ENCODE measurements at places on chromosomes 5 and 9. TPM values are rescaled to one million over a fixed set of nuclear protein-coding genes. Genes with fewer than 3 reads are reported as not detected.

DNA sequence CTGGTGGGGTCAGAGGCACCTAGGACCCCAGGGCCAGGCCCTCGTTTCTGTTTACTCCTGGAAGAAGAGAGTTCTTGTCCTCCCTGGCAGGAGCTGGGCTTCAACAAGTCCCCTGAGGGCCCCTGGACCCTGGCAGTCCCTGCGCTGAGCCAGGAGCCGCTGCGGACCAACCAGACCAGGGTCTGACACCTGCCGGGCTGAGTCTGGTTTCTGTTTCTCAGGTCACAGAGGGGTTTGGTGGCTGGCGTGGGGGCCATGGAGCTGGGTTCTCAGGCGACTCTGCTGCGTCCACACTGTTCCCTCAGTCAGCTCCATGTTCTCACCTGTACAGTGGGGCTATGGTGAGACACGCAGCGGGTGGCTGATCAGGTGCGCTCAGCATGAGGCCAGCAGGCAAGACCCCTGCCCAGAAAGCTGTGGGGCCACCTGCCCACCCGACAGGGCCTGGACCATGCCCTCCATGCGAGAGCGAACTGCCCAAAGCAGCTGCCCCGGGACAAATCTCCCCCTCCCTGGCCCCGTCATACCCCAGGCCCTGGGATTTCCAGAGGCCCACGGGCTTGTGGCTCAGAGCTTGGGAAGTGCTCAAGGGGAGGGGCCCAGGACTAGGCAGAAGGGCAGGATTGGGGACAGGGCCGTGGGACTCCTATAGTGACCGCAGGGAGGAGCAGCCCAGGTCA is 17.9 kb upstream of the NOTCH1 start:
- no peaks in the 10 kb centered on the region for H3K27me3 ChIP-seq
- no peak overlapping the region for H3K4me3 ChIP-seq
- H3K4me1 ChIP-seq: peaks cover 27% of the 10 kb centered on the region
- DNase-seq: no peak

DNA sequence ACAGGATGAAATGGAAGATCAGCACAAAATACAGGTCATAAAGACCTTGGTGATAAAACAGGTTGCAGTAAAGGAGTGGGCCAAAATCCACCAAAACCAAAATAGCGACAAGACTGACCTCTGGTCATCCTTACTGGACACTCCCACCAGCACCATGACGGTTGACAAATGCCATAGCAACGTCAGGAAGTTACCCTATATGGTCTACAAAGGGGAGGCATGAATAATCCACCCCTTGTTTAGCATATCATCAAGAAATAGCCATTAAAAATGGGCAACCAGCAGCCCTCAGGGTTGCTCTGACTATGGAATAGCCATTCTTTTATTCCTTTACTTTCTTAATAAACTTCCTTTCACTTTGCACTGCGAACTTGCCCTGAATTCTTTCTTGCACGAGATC is 6.0 kb upstream of the NDUFB6 start:
- no peaks in the 10 kb centered on the region for H3K36me3 ChIP-seq
- H3K27me3 ChIP-seq: no peaks in the 10 kb centered on the region
- no peak overlapping the region for H3K27ac ChIP-seq
- H3K4me1 ChIP-seq: no peaks in the 10 kb centered on the region

- no peaks in the 10 kb centered on the region for H3K4me1 ChIP-seq
- H3K4me3 ChIP-seq: no peak overlapping the region
- no peak overlapping the region for H3K27ac ChIP-seq
- H3K27me3 ChIP-seq: no peaks in the 10 kb centered on the region
- no peak for DNase-seq
- no peaks in the 10 kb centered on the region for H3K36me3 ChIP-seq
Measured at GRCh38 chr5:160773646-160774410, 78.2 kb downstream of the ATP10B start.

DNA sequence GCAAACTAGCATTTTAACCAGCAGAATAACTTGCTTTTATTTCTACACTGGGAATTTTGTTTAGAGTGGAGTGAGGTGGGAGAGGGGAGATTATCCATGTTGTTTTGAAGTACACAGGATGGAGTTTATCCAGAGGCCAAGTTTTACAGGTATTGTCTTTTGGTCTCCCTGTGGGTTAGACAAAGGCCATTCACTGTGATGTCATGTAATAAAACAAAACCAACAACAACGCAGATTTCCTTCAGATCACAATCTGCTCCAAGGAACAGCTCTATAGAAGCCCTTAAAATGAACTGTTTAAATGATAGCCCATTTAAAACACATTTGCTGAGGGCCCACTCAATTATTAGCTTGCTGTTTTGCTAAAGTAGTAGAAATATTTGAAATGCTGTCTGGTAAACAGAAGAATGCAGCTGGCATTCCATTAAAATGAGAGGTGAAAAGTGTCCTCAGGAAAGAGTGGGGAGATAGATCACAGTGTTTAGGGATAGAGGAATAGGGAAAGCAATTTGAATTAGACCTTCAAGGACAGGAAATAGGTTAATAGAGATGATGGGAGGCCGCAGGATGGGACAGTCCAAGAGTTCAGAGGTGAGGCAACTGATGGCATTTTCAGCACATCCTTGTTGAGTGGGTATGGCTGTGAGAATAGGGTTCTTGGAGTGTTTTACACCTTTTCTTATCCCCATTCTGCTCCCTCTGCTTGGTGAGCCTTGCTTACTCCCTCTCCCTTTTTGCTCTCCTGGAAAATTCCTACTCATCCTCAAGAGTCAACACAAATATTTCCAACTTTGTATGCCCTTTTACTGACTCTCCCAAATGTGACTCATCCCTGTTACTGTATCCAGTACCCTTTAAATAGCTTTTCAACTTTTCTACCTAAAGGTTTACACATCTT is 140.1 kb upstream of the NR3C1 start:
- no peaks in the 10 kb centered on the region for H3K27me3 ChIP-seq
- no peak overlapping the region for H3K4me3 ChIP-seq
- no peak for DNase-seq
- no peaks in the 10 kb centered on the region for H3K36me3 ChIP-seq
- no peaks in the 10 kb centered on the region for H3K4me1 ChIP-seq
- no peak overlapping the region for H3K27ac ChIP-seq

- H3K4me3 ChIP-seq: no peak overlapping the region
- H3K36me3 ChIP-seq: no peaks in the 10 kb centered on the region
- H3K27ac ChIP-seq: no peak overlapping the region
- no peaks in the 10 kb centered on the region for H3K4me1 ChIP-seq
Measured at GRCh38 chr5:12951846-12952245, 992.6 kb downstream of the DNAH5 start.

GRCh38 chr9:111051400-111051799 is 13.1 kb upstream of the LPAR1 start:
- H3K27me3 ChIP-seq: no peaks in the 10 kb centered on the region
- no peak overlapping the region for H3K27ac ChIP-seq
- no peak overlapping the region for H3K4me3 ChIP-seq
- H3K4me1 ChIP-seq: no peaks in the 10 kb centered on the region

CMYA5 gene
- 3.3 TPM for total RNA-seq
